Uterus (tissue), 4 donors: ENCODE measurements at places on chromosomes 12 and 14. TPM values are rescaled to one million over a fixed set of nuclear protein-coding genes. Genes with fewer than 3 reads are reported as not detected.
A peak's percentile ranks its signal among the peaks of the same experiment; 100 is the strongest.

NKX2-1 gene
- total RNA-seq, result not detected

MSI1 gene
- total RNA-seq, result 2.9 TPM

FSCB gene
- not detected for total RNA-seq

RERGL gene
- total RNA-seq, result 4.4 TPM

EML5 gene
- 0.26 TPM for total RNA-seq

FLRT2 gene
- total RNA-seq, result 2.1 TPM

MMP19 gene
- 36.6 TPM for total RNA-seq

OR6C2 gene
- not detected for total RNA-seq

PABPN1 gene
- 17.4 TPM for total RNA-seq

- no peaks in the 10 kb centered on the region for H3K36me3 ChIP-seq
- DNase-seq, result no peak
- peak overlapping the region; percentile 33 for H3K27ac ChIP-seq
- H3K27me3 ChIP-seq, result no peaks in the 10 kb centered on the region
These were observed 17.4 kb downstream of the FOXN4 start for GRCh38 chr12:109291521-109292341.

DNA sequence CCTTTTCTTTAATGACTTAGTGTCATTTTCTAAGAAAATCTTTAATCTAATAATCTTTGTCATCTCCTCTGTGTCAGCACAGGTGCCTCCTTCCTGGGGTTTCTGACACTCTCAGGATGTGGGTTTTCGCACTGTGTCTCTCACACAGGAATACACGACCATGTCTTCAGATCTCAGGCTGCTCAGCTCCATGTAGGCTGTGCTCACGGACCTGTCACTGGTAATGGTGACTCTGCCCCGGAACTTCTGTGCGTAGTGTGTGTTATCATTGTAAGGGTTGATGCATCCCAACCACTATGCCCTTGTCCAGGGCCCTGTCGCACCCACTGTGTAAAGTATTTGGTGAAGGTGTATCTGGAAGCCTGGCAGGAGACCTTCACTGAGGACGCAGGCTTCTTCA lies 647.8 kb downstream of the TMEM121 start:
- no peak overlapping the region for H3K27ac ChIP-seq
- DNase-seq, result no peak
- no peaks in the 10 kb centered on the region for H3K27me3 ChIP-seq
- no peaks in the 10 kb centered on the region for H3K36me3 ChIP-seq

DNA sequence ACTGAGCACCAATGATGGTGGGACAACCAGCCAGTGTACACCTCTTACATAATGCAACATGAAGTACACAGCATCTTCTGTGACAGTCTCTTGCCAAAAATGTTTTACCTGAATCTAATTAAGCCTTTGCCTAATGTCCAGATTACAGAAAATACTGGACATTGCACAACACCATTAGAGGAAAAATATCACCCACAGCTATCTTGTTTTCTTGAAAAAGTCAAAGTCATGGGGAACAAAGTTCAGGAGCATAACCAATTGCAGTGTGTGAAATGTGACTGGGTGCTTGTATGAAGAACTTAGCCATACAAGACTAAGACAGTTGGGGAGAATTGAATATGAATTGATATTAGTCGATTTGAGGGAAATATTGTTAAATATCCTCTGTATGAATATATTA lies 12.1 kb upstream of the ANO6 start:
- H3K4me1 ChIP-seq, result no peaks in the 10 kb centered on the region
- H3K27me3 ChIP-seq, result no peaks in the 10 kb centered on the region
- DNase-seq, result no peak
- H3K36me3 ChIP-seq, result no peaks in the 10 kb centered on the region
- H3K27ac ChIP-seq, result no peak overlapping the region

DNA sequence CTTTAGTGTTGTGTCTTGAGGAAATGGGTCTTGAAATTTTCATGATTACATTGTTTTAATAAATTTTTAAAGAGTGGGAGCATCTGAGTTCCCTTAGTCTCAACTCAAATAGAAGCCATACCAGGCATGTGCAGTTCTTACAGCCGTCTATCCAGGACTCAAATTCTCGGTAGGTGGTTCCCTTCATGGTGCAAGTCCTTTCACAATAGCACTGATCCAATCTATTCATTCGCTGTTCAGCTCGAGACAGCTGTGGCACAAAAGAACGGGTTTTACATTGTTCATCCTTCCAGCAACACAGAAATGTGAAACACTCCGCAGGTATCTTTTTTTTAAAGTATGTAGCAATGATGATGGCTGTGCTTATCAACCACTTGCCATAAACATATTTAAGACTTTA lies 100.2 kb downstream of the NELL2 start:
- no peaks in the 10 kb centered on the region for H3K4me1 ChIP-seq
- H3K36me3 ChIP-seq, result no peaks in the 10 kb centered on the region
- DNase-seq, result no peak

- peak; percentile 28 for DNase-seq
- no peaks in the 10 kb centered on the region for H3K4me1 ChIP-seq
- H3K27ac ChIP-seq, result no peak overlapping the region
- H3K27me3 ChIP-seq, result no peaks in the 10 kb centered on the region
These were observed 31.2 kb upstream of the KLC1 start for GRCh38 chr14:103597623-103598377.

- H3K27me3 ChIP-seq, result no peaks in the 10 kb centered on the region
- DNase-seq, result no peak
- H3K36me3 ChIP-seq, result no peaks in the 10 kb centered on the region
- no peak overlapping the region for H3K27ac ChIP-seq
These were observed 119.1 kb downstream of the PTPN11 start for GRCh38 chr12:112537710-112538396.

GRCh38 chr14:102557434-102558226 lies 34.8 kb upstream of the RCOR1 start:
- no peaks in the 10 kb centered on the region for H3K27me3 ChIP-seq
- H3K36me3 ChIP-seq, result no peaks in the 10 kb centered on the region
- no peak overlapping the region for H3K4me3 ChIP-seq
- no peaks in the 10 kb centered on the region for H3K4me1 ChIP-seq
- DNase-seq, result no peak
